Lower lobe of right lung (tissue), 2 donors: ENCODE measurements at places on chromosomes 2 and 18.

GRCh38 chr2:210964141-210964764, 407.9 kb downstream of the CPS1 start:
- no peak for DNase-seq

GRCh38 chr2:216915557-216916150, 55.8 kb upstream of the TNP1 start:
- no peak for DNase-seq

- DNase-seq: no peak
Observed at GRCh38 chr2:79272616-79273015, 113.1 kb upstream of the REG3A start.

DNA sequence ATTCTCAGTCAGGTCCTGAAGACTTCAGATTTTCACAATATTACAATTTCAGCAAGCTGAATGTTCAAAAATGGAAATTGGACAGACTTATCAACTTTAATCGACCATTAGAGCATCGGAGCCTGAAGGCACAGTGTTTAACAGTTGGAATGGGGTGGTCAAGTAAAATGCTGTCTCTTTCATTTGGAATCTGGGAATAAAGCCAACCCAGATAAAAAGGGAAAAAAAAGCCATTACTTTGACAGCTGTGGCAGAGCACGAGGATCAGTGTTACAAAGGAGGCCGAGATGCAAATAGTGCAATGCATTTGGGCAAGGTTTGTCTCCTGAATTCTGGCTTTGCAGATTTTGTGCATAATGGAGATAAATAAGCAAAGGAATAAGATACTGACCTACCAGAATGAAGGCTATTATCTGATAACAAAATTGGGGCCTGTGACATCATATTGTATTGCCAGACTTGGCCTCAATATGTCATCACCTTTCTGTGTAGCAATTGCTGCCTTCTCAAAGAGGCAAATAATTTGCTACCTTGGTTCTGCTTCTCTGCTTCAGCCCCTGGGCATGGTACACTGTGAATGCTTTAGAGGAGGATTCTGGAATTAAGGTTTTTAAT, 277.5 kb upstream of the KLHL29 start:
- DNase-seq: no peak

DNA sequence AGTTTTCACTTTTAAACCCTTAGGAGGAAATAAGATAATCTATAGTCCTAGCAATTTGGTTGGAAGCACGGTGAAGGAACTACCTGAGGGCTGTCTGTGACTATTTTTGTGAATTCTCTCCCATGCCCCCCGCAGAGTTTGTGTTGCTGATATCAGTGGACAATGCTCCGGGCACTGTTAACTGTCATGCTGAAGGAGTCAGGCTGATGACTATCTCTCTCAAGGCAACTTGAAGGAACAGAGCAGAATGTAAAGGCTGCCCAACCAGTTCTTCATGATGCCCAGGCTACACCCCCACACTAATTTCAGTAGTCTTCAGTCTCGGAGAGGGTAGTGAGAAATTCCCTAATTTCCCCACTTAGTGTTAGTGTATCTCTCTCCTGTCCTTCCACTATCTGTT, 21.6 kb upstream of the RAB6C start:
- no peak for DNase-seq

DNA sequence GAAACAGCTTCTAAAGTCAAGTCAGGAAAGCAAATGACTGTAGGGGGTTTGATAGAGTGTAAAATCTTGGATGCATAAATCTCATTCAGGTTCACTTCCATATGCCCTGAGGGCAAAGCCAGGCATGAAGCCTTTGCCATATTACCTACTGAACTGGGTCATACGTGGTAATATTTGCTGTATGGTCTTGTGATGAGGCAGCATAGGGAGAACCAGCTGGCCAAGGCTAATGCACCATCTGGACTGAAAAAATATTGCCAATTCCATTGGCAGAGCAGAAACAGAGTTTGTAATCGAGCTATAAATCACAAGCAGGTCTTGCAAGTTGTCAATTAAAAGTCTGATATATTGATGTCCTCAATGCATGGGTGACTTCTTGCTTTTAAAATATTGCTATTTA, 243.8 kb downstream of the ERBB4 start:
- DNase-seq: no peak

GRCh38 chr2:128958241-128958640, 639.6 kb upstream of the HS6ST1 start:
- no peak for DNase-seq
